Renal pelvis (tissue), 12 donors: ENCODE measurements at places on chromosomes 6 and 20.

DNA sequence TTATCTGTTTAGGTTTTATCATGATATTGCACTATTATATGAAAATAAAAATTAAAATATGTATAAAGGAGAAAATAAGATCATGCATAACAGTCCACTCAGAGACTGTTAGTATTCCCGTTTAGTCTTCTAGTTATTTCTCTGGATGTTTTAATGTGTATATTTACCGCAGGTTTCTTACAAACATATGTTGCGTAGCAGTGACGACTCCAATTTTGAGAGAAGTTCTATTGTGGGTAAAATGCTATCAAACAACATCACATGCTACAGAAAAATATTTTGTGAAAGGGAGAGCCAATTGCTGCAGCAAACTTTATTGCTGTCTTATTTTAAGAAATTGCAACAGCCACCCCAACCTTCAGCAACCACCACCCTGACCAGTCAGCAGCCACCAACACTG is 72.4 kb upstream of the NXT1 start:
- no peak for DNase-seq

- no peak for DNase-seq
Observed at GRCh38 chr6:150307520-150307919, 61.3 kb upstream of the IYD start.

GRCh38 chr20:42181064-42181463 is 562.9 kb upstream of the CHD6 start:
- no peak for DNase-seq

DNA sequence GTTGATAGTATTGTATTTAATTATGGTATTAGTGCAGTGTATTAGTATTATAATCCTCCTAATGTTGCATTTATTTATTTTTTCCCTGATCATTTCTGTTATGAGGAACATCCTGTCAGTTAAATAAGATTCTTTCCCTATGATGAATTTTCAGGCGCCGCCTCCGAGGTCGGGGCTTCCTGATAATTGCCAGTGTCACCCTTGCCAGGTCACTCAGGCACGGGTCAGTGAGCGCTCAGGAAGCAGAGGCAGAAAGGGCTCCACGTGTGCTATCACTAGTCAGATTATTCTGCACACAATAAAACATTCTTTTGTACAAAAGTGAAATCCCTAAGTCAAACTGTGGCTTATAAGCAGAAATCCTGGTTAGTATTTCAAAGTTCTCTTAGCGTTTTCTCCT is 64.8 kb downstream of the TSHZ2 start:
- no peak for DNase-seq

- no peak for DNase-seq
Observed at GRCh38 chr20:17248224-17248623, 21.4 kb downstream of the PCSK2 start.

DNA sequence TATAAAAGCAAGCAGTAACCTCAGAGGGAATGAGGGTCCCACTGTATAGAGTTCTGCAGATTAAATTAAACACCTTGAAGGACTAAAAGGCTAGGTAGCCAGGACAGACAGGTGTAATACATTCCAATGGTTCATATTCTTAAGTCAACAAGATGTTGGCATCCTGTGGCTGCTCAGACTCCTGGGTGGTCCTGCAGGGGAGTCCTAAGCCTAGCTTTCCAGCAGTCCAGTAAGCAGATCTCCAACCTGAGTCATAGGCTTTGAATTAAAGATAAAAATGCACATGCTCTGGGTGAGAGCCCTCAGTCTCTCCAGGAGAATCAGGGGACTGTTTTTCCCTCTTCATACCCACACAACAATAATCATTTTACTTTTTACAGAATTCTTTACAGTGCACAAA is 307.3 kb upstream of the SUPT3H start:
- DNase-seq = no peak

- DNase-seq = no peak
Observed at GRCh38 chr6:109660526-109661320, 30.3 kb downstream of the AK9 start.

DNA sequence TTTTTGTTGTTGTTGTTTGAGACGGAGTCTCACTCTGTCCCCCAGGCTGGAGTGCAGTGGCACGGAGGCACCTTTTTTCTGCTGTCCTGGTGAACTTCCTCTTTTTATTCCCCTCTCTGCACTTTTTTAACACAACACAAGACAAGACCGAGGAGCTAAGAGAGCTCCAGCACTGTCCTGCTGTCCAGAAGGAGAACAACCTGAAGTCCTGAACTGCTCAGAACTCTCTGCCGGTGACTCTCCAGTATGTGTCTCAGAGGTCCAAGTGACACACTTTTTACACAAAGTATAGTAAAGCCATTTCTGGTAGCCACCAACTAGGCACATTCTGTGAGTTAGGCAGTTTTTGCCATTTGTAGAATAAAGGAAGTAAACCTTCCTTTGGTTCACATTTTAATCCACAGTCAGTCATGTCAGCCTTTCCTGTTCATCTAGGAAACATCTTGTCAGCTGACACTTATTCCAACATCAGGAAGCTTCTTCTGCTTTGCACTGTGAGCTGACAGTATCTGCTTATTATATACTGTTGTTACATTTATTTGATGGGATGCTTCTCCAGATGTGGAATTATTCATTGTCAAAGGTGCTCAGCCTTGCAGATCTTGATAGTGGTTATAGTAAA is 28.1 kb upstream of the TXNDC5 start:
- no peak for DNase-seq

DNA sequence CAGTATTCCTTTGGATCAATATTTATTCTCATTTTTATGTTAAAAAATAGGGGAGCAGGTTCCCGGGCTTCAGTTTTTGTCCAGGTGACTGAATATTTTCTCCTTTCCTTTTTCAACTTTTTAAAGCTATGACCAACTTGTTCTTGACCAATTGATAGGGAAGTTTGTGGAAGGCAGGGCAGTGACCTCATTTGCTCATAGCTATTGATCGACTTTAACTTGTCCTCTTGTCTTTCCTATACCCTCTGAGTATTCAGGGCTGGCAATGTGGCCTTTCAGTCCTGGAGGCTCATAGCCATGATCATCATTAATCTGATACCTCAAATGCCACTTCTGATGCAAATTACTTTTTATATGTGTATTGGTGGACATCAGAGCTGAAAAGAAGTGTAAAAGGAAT is 448.8 kb downstream of the KIF16B start:
- no peak for DNase-seq

DNA sequence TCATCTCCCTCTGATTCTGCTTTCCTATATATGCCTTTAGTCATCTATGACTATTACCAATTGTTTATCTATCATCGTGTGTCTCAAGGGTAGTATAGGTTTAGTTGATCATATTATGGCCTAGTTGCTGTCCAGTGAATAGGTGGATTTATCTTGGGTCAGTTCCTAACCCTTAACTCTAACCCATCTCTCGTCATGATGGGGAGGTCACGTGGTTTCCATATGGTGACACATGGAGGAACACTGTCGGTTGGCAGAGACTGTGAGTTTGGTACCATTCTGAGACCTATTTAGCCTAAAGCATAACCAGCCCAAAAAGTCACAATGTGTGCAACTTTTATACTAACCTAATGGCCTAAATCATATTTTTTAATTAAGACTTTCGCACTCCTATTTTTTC is 103.5 kb downstream of the SAMD5 start:
- DNase-seq = no peak

DNA sequence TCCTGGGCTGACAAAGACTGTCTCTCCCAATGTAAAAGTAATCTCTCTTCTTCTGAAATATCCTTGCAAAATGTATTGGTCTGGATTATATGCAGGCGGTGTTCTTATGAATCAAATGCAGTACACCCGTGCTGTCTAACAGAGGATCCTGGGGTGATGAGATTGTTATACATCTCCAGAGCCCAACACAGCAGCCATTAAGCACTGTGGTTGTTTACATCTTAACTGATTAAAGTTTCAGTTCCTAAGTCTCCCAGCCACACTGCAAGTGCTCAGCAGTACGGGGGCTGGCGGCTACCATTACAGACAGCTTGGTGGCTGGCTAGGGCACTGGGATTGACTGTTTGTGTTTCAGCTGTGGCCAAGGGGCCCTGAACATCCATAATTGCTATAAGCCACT is 7.0 kb downstream of the UNC93A start:
- no peak for DNase-seq

DNA sequence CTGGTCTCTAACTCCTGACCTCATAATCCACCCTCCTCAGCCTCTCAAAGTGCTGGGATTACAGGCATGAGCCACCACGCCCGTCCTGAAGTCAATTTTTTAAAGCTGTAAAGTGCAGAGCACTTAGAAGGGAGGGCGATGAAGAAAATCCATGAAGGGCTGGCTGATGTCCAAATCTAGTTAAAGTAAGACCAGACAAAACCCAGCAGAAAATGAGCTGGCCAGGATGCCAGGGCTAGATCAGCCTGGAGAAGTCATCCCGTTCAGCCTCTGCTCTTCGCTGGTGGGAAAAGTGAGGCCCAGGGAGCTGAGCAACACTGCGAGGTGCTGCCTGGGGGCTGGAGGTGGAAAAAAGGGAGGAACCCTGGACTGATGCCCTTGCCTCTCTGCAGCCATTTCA is 3.1 kb downstream of the BPIFB4 start:
- no peak for DNase-seq

GRCh38 chr6:105199711-105200110 is 19.9 kb upstream of the POPDC3 start:
- no peak for DNase-seq

DNA sequence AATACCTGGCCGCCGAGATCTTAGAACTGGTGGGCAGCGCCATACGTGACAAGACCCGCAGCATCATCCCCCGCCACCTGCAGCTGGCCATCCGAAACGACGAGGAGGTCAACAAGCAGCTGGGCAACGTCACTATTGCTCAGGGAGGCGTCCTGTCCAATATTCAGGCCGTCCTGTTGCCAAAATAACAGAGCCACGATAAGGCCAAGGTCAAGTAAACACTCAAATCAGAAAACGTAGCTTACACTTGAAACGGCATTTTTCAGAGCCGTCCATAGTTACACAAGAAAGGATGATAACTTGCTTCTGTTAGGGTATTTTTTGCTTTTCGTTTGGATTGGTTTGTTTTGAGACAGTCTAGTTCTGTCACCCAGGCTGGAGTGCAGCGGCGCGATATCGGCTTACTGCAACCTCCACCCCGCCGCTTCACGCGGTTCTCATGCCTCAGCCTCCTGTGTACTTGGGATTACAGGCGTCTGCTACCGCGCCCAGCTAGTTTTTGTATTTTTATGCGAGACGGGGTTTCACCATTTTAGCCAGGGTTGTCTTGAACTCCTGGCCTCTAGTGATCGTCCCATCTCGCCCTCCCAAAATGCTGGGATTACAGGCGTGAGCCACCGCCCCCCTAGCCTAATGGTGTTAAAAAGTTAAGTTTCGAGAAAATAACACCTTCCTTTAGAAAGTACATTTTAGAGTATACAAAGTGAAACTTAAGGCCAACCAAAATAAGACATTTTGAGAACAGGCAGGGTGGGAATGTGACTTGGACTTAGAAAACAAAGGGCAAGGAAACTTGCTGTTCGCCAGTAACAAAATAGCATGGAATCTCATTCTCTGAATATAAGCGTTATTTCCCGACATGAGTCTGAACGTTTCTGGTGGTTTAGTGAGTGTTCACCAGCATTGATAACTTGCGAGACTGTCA is 42.8 kb upstream of the HFE start:
- no peak for DNase-seq

DNA sequence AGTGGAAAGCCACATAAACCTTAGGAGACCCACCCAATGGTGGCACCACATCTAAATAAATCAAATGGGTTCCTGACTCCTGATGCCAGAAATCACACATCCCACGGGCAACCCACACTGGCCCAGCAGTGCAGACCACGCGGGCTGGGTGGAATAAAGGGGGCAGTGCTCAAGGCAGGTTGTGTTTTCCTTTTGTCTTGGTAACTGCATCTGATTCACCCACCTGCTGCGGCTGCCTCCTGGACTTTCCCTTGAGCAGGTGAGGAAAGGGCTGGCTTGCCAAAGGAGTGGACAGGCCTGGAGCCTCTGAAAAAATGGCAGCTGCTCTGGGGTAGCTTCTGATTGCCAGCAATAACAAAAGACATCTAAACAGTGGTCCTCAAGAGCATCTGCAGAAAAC is 119.5 kb upstream of the KCNK16 start:
- DNase-seq = no peak

DNA sequence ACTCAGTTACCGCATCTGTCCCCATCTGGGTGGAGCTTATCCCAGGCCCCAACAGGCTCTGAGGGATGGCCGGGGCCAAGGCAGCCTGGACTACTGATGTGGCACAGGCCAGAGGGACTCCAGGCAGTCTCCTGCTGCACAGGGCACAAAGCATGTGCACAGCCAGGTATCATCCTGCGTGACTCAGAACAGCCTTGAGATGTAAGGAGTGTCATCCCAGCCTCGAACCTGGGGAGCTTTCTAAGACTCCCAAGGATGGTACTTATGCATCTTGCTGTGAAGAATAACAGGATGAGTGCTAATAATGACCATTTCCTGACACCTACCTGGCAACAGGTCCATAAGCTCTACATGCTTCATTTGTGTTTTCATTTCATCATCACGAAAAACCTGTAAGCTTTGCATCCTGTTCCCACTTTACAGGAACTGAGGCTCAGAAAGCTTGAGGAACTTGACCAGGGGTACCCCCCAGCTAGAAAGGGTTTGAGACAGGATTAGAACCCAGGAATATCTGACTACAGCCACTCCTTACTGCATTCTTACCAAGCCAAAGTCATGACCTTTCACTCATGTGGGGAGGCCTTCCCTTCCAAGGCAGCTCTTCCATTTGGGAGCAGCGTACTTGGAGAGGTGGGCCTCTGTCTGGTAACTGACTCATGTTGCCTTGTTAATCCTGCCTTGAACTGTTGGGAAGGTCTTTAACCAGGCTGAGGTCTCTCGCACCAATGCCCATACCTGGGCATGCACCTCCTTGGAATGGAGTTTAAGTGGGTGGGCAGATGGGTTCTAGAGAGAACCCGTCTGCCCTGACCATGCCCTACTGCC is 1.9 kb downstream of the TRIB3 start:
- DNase-seq = no peak

DNA sequence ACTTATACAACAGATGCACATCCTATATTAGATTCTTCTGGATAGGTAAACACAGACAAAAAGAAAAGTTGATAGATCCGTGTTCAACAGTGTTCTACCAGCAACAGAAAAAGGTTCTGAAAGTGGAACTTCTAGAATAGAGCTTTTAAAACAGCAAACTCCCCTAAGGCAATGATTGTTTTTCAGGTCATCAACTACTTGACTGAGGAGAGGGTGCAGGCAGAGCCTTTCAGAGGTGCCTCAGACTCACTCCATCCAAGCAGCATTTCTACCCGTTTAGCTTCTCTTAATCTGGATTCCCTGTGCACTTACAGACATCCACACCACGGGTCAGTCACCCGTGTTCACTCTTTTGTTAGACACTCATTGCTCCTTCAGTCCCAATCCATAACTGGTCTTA is 28.9 kb downstream of the FYN start:
- DNase-seq = no peak

GRCh38 chr20:39568109-39568508 is 606.0 kb downstream of the DHX35 start:
- DNase-seq = no peak

DNA sequence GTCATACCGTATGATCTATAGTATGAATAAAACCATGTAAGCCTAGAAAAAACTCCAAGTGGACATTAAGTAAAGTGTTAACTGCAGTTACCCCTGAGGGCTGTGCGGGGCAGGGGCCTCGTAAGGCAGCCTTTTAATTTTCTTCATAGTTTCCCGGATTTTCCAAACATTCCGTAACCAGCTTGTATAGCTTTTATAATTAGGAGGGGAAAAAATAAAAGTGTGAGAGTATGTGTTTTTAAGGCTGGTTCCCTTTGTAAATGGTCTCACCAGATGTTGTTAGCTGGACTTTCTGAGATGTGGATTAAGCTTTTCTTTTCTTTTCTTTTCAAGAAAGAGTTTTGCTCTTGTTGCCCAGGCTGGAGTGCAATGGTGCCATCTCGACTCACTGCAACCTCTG is 7.0 kb downstream of the KIAA1755 start:
- DNase-seq = no peak

GRCh38 chr6:125025164-125025854 is 63.1 kb downstream of the RNF217 start:
- DNase-seq = no peak
